ENCODE measurements at places on chromosomes 2 and 18.
A peak's percentile ranks its signal among the peaks of the same experiment; 100 is the strongest.

DNA sequence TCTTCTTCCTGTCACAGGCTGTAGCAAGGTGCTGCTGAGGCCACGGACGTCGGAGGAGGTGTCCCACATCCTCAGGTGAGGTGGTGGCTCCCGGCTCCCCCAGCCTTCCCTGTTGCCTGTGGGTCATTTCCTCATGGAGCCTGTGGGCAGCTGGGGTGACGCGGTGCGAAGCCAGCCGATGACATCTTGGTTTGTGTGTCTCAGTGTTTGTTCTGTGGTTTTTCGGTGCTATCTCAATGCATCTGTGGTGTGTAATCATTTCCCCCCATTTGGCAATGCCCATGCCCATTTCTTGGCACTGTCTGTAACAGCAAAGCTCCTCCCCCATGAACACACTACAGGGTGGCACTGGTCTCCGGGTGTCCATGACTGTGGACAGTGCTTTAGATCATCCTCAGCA is 6.6 kb downstream of the D2HGDH start:
- H3K27ac ChIP-seq: no peak overlapping the region
- DNase-seq: no peak
- H3K27me3 ChIP-seq: no peaks in the 10 kb centered on the region
- H3K4me1 ChIP-seq: peaks cover 42% of the 10 kb centered on the region
- peak overlapping the region; percentile 45 for H3K4me3 ChIP-seq

- H3K36me3 ChIP-seq: no peaks in the 10 kb centered on the region
- DNase-seq: no peak
- peaks cover 7% of the 10 kb centered on the region for H3K27me3 ChIP-seq
Observed at GRCh38 chr2:143899987-143900386, 619.9 kb downstream of the ZEB2 start.

- DNase-seq: no peak
- H3K4me3 ChIP-seq: no peak overlapping the region
- H3K4me1 ChIP-seq: no peaks in the 10 kb centered on the region
Observed at GRCh38 chr2:141611981-141612380, 518.8 kb downstream of the LRP1B start.

DNA sequence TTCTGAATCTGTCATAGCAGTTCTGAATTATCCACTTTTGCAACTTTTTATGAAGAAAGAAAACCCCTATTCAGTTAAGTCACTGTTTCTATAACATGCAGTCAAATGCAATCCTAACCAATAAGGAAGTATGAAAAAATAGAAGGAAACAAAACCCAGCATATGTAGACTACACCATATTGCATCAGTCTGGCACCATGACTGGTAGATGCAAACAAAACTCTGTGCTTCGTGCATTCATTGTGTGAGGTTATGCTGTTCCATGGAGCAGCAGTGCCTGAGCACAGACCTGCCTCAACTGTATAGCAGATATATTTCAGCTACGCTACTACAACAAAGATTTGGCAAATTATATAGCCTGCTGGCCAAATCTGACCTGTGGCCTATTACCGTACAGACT is 325.5 kb downstream of the LRP1B start:
- no peaks in the 10 kb centered on the region for H3K4me1 ChIP-seq
- DNase-seq: no peak
- H3K36me3 ChIP-seq: no peaks in the 10 kb centered on the region
- no peak overlapping the region for H3K4me3 ChIP-seq

DNA sequence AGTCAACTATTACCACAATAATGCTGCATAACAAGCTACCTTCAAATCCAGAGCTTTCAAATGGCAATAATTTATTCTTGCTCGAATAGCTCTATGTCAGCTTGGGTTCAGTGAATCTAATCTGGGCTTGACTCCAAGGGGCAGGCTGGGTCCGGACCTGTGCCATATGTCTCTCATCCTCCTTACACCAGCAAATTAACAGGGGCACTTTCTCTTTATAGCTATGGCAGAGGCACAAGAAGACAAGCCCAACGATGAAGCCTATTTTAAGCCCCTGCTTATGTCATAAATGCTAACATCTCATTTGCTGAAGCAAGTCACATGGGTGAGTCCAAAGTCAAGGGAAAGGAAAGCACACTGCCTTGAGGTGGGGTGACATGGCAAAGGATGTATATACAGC is 13.3 kb upstream of the ZNF521 start:
- H3K36me3 ChIP-seq: no peaks in the 10 kb centered on the region
- H3K4me3 ChIP-seq: no peak overlapping the region
- no peak for DNase-seq
- H3K27ac ChIP-seq: no peak overlapping the region
- H3K27me3 ChIP-seq: no peaks in the 10 kb centered on the region

- H3K36me3 ChIP-seq: peaks cover 5% of the 10 kb centered on the region
- no peaks in the 10 kb centered on the region for H3K27me3 ChIP-seq
- H3K4me3 ChIP-seq: no peak overlapping the region
- no peak for DNase-seq
- H3K4me1 ChIP-seq: no peaks in the 10 kb centered on the region
- H3K27ac ChIP-seq: no peak overlapping the region
Observed at GRCh38 chr2:88680266-88680902, 11.1 kb upstream of the RPIA start.

DNA sequence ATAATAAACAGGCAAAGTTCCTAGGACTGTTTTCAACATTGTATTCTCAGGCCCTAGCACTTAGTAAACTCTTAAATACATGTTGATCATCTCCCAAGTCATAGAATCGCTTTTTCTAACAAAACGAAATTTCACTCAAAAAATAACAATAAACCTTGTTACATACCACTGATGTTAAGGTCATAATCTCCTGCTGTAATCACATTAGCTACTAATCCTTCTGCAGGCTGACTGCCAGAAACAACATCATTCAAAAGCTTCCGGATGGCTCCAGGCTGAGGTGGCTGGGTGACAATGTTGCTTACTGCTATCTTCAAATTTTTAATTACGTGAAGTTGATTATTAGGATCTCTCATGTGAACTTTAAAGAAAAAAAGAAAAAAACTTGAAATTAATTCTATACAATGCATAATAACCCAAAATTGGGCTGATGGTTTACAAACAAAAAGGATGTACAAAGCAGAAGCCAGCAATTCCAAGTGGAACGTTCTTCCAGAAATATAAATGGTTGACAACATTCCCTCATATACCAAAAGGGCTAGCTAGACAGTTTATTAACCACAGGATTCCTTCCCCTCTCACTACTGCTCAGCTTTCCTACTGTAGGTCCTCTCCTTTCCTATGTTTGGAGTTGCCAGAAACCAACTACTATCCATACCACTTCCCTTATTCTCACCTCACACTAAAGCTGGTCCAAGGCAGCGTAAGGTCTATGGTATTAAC is 11.6 kb downstream of the TRAPPC8 start:
- H3K4me3 ChIP-seq: no peak overlapping the region
- peaks cover 22% of the 10 kb centered on the region for H3K36me3 ChIP-seq
- no peak overlapping the region for H3K27ac ChIP-seq

- no peaks in the 10 kb centered on the region for H3K4me1 ChIP-seq
- peaks cover 8% of the 10 kb centered on the region for H3K27me3 ChIP-seq
- no peaks in the 10 kb centered on the region for H3K36me3 ChIP-seq
- H3K4me3 ChIP-seq: no peak overlapping the region
- H3K27ac ChIP-seq: no peak overlapping the region
Observed at GRCh38 chr2:240298117-240298790, 137.2 kb upstream of the GPC1 start.

DNA sequence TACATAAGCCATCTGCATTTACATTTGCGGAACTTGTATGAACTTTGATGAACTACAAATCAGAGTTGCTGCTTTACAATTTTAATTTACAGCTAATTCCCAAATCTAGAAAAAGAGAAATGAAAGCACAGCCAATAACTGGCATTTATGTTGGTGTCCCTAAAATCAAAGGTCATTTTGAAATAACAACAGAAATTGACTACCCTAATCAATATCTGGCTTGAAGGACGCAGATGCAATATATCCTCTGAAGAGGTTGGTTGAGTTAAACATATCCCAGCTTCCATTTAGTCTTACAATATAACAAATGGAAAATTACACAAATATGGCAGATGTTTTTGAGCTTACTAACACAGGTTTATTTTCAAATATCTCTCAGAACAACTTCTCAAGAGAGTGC is 177.5 kb downstream of the KCNJ3 start:
- H3K27me3 ChIP-seq: no peaks in the 10 kb centered on the region
- H3K36me3 ChIP-seq: no peaks in the 10 kb centered on the region
- no peak for DNase-seq
- H3K4me3 ChIP-seq: no peak overlapping the region
- H3K4me1 ChIP-seq: no peaks in the 10 kb centered on the region

DNA sequence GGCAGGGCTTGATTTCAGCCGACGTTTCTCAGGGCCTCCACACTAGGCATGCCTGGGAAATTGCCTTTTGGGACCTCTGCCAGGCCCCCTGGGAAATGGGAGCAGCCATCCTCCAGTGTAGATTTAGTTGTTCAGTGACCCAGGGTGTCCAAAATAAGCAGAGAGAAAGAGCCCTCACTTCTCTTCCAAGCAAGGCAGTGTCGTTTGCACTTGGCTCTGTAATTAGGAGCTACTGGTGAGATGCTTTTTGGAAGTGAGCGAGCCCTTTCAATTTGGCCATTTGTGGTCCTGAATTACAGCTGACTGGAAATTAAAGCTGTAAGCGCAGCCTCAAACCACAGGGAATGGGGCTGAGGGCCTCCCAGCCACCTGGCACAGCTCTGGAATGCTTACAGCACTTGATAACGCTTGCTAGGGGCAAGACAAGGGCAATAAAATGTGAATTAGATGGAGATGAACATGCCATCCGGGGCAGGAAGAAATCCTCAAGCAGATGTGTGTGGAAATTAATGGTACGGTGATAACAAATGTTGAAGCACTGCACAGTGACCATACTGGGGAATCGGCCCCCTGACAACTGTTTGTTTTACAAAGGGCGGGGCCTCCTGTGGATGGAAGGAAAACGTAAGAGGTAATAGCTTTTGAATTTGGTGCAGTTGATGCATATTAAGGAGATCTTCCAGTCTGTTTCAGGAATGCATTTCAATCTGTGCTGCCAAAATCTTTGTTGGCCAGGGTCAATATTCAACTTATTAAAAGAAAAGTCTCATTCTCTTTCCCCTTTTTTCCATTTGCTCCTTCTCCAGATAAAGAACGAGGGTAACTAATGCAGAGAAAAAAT is 173.1 kb downstream of the UXS1 start:
- peaks cover 15% of the 10 kb centered on the region for H3K4me1 ChIP-seq
- DNase-seq: no peak
- H3K27ac ChIP-seq: no peak overlapping the region
- no peak overlapping the region for H3K4me3 ChIP-seq
- H3K27me3 ChIP-seq: peaks cover 23% of the 10 kb centered on the region

- H3K36me3 ChIP-seq: no peaks in the 10 kb centered on the region
- H3K4me1 ChIP-seq: no peaks in the 10 kb centered on the region
- no peaks in the 10 kb centered on the region for H3K27me3 ChIP-seq
- H3K4me3 ChIP-seq: no peak overlapping the region
Observed at GRCh38 chr18:78798402-78799175, 181.0 kb upstream of the SALL3 start.

- H3K4me3 ChIP-seq: no peak overlapping the region
- H3K27me3 ChIP-seq: no peaks in the 10 kb centered on the region
- peaks cover 8% of the 10 kb centered on the region for H3K4me1 ChIP-seq
- H3K27ac ChIP-seq: no peak overlapping the region
- peaks cover 48% of the 10 kb centered on the region for H3K36me3 ChIP-seq
Observed at GRCh38 chr2:143193121-143193520, 63.9 kb downstream of the ARHGAP15 start.

GRCh38 chr2:173898178-173898668 is 67.0 kb downstream of the SP3 start:
- no peak for DNase-seq
- peaks cover 3% of the 10 kb centered on the region for H3K4me1 ChIP-seq
- H3K4me3 ChIP-seq: no peak overlapping the region
- H3K27me3 ChIP-seq: no peaks in the 10 kb centered on the region
- no peak overlapping the region for H3K27ac ChIP-seq
- peaks cover 4% of the 10 kb centered on the region for H3K36me3 ChIP-seq

DNA sequence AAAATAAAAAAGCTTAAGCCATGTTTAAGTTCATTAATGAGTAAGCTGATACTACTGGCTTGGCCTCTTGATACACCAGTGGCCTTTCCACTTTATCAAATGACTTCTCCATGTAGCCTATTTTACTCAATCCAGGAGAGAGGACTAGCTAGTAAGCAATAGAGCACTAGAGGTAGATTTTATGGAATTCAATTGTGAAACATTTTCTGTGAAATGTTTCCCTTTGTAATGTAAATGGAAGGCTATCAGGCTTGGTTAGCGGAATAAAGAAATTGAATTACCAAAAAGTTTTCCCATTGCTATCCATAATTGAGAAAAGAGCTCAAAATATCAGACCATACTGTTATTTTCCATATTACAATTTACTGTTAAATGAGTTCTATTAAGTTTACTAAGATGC is 515.4 kb upstream of the CDH2 start:
- no peak overlapping the region for H3K4me3 ChIP-seq
- no peaks in the 10 kb centered on the region for H3K27me3 ChIP-seq

- H3K27ac ChIP-seq: no peak overlapping the region
- no peak overlapping the region for H3K4me3 ChIP-seq
- no peaks in the 10 kb centered on the region for H3K27me3 ChIP-seq
- H3K4me1 ChIP-seq: no peaks in the 10 kb centered on the region
Observed at GRCh38 chr2:24527536-24527935, 36.5 kb downstream of the NCOA1 start.

GRCh38 chr2:145691659-145692058 is 1171.7 kb upstream of the ZEB2 start:
- H3K36me3 ChIP-seq: no peaks in the 10 kb centered on the region
- H3K4me1 ChIP-seq: no peaks in the 10 kb centered on the region
- H3K27ac ChIP-seq: no peak overlapping the region
- H3K4me3 ChIP-seq: no peak overlapping the region
- no peak for DNase-seq

DNA sequence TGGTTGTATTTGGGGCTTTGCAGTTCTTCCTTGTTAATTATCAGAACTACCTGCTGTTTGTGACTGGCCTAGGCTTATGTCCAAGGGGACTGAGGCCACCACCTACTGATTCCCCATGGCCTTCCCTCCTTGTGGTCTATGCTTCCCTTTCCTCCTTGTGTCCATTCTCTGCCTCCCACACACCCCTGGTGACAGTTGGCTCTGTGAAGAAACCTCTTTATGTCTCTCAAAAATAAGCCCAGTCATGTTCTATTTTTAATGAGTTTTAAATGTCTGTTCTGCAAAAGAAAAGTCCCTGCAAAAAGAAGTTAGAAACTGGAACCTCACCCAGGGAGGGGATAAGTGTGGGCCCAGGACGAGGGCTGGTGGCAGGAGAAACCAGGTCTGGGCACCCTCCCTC is 105.0 kb downstream of the SMC6 start:
- no peak for DNase-seq
- H3K27ac ChIP-seq: no peak overlapping the region
- H3K4me1 ChIP-seq: no peaks in the 10 kb centered on the region
- H3K27me3 ChIP-seq: no peaks in the 10 kb centered on the region
- no peaks in the 10 kb centered on the region for H3K36me3 ChIP-seq

DNA sequence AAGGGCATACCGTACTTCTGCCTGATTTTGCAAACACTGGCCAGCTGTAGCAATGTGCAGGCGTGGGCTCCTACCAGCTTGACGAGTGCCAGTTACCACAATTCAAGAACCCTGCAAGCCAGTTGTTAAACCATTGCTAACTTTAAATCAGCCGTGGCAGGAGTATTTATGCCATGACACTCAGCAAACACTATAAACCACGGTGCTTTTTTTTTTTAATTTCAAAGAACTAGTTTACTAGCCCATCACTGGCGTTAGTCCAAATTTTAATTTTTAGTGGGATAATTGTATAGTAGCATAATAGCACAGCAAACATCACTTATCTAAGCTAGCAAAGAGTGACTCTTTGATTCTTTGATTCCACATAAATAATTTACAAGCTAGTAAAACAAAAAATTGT is 111.1 kb downstream of the COL4A4 start:
- H3K4me3 ChIP-seq: no peak overlapping the region
- DNase-seq: no peak
- H3K27ac ChIP-seq: no peak overlapping the region

GRCh38 chr2:72750466-72750865 is 75.4 kb downstream of the EXOC6B start:
- no peak overlapping the region for H3K27ac ChIP-seq
- no peaks in the 10 kb centered on the region for H3K36me3 ChIP-seq
- H3K27me3 ChIP-seq: no peaks in the 10 kb centered on the region
- no peak overlapping the region for H3K4me3 ChIP-seq
- no peaks in the 10 kb centered on the region for H3K4me1 ChIP-seq
